ENCODE measurements at places on chromosomes 4 and X.
A peak's percentile ranks its signal among the peaks of the same experiment; 100 is the strongest.

GRCh38 chr4:123102897-123103471 lies 180.6 kb upstream of the NUDT6 start:
- DNase-seq = peak; percentile 23

DNA sequence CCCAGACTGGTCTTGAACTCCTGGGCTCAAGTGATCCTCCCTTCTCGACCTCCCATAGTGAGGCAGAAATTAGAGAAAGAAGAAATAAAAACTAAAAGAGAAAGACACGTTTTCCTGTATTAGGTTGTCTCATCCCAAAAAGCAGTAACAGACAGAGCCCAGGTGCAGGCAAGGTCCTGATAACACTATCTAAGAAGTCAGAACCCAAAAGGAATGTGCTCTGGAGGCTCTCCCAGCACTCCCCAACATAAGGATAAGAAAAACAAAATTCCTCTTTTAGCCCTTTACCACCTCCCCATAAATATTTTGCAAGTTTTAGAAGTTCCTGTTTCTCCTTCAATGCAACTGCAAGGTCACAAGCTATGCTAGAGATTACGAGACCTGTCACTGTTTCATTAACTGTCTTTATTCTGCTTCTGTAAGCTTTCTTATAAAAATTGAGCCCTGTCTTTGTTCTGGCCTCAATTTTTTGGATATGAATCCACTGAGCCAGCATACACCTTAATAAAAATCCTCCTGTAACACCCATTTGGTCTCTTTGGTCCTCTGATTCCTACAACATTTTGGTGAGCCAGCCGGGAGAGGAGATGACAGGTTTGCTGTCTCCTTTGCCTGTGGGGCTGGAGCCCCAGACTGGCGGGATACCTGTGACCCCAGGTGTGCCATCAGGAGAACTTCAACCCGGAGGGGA lies 25.9 kb downstream of the LIAS start:
- DNase-seq = no peak

DNA sequence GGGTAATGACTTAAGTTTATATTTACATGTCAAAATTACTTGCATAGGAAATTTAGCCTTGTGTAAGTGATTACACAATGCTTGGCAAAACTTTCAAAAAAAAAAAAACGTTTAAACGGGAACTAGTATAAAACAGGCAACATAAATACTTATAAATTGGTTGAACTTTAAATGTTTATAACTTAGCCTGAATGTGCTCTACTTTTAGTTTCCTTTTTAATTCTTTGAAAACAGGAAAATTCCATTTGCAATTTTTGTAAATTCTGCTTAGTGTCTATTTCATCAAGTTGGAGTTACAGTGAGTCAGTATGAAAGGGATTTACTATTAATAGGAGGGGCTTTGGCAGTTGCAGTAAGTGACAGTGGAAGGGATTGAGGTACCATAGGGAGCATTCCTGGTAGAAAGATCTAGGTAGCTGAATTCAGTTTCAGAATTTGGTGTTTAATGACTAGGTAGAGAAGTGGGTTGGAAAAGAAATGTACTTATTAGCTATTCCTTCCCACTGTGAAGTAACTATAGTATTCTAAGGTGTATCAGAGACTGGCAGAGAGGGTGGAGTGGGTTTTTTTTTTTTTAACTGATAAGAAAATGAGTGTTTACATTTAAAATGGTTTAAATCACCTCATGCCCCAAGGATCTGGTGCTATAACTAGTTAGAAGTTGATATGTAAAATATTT lies 2.8 kb downstream of the STAG2 start:
- no peak for DNase-seq

DNA sequence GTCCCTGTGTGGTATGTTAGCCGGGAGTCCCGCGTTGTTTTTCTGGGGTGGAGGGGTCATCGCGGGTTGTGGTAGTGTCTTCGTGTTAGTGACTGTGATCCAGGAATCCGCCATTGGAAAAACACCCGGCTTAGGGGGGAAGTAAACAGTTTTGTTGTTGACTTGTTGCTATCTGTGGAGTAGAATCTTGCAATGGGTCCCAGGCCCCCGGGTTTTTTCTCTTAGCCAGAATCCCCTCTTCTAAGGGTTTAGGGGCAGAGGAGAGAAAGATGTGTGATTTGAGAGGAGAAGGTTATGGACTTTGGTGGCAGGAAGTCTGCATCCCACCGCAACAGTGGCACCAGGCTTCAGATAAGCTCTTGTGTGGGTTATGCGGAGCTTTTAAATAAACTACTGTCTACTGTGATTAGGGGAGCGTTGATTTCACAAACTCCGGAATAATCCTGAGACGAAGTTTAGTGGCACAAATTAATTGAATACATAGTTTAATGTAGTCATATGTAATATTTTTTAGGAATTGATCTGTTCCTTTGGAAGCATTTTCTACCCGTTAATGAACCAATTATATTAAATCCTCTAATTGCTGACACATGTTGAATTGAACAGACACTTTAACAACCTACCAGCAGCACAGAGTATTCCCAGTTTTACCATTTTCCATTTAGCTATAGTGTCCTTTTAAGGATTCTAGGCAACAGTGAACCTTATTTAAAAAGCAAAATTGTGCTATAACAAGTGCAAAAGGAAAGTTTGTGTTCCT lies 1.4 kb downstream of the DDX3X start:
- DNase-seq = no peak

DNA sequence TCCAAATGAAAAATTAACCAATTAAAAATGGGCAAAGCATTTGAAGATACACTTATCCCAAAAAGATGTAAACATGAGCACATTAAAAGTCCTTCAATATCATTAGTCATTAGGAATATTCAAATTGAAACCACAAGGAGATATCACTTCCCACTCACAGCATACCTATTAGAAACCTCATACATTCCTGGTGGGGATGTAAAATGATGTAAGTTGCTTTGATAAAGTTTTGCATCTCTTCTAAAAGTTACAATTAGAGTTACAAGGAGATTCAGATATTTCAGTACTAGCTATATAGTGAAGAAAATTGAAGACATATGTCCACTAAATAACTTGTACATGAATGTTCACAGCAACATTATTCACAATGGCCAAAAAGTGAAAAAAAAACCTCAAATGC lies 1109.3 kb upstream of the LCORL start:
- DNase-seq = no peak

All from NCI-H526 treated with DMSO at 0.1 percent for 48 hours (cell line).